Calu3 (cell line): ENCODE measurements at places on chromosomes 7 and 10. TPM values are rescaled to one million over a fixed set of nuclear protein-coding genes. Genes with fewer than 3 reads are reported as not detected.

Gene KEL
- not detected in 2 replicates for total RNA-seq

Gene RBAK
- total RNA-seq = 14.8 and 15.7 TPM in 2 replicates

Gene HSPA12A
- total RNA-seq = 2.4 and 3.2 TPM in 2 replicates

Gene ABCB4
- not detected in 2 replicates for total RNA-seq

Gene OPALIN
- not detected in 2 replicates for total RNA-seq

Gene ANKRD30A
- 0.10 TPM in 1 of 2 replicates, not detected in the other for total RNA-seq

Gene SPDYE2
- not detected in 2 replicates for total RNA-seq

Gene CASTOR2
- 5.1 and 5.5 TPM in 2 replicates for total RNA-seq

Gene RBP3
- total RNA-seq = not detected in 2 replicates

Gene SH2D4B
- 0.24 TPM in 1 of 2 replicates, not detected in the other for total RNA-seq

Gene GPR26
- not detected in 2 replicates for total RNA-seq

Gene LRRC18
- not detected in 2 replicates for total RNA-seq

Gene SORCS3
- total RNA-seq = not detected in 2 replicates

Gene RADIL
- total RNA-seq = 0.83 and 1.8 TPM in 2 replicates

Gene HOXA5
- 8.3 and 10.6 TPM in 2 replicates for total RNA-seq

Gene PDZD7
- 1.2 and 1.3 TPM in 2 replicates for total RNA-seq

Gene ITPRID1
- 0.95 and 3.8 TPM in 2 replicates for total RNA-seq

Gene SPDYE5
- not detected in 2 replicates for total RNA-seq

Gene OR6B1
- not detected in 2 replicates for total RNA-seq

Gene ACTR3C
- total RNA-seq = 22.8 and 26.0 TPM in 2 replicates

Gene ADRA2A
- 5.4 and 6.7 TPM in 2 replicates for total RNA-seq

Gene ZEB1
- 7.1 and 10.3 TPM in 2 replicates for total RNA-seq

Gene EN2
- 3.2 TPM in 2 replicates for total RNA-seq

Gene EPO
- not detected in 2 replicates for total RNA-seq

Gene MMRN2
- 0.83 TPM in 1 of 2 replicates, not detected in the other for total RNA-seq

Gene GRM8
- 0.24 and 0.40 TPM in 2 replicates for total RNA-seq

Gene ZNF804B
- total RNA-seq = not detected in 2 replicates

Gene CALML5
- not detected in 2 replicates for total RNA-seq

Gene TIMM23B
- total RNA-seq = 18.8 and 21.4 TPM in 2 replicates

Gene STK31
- total RNA-seq = 1.7 and 2.1 TPM in 2 replicates
